Mesothelial cell of epicardium (in vitro differentiated cells): ENCODE measurements at places on chromosomes 5 and 9. TPM values are rescaled to one million over a fixed set of nuclear protein-coding genes. Genes with fewer than 3 reads are reported as not detected.

GRCh38 chr9:112873773-112874405 is 16.8 kb downstream of the SLC46A2 start:
- DNase-seq, result no peak

- no peak for DNase-seq
Measured at GRCh38 chr9:38301376-38302106, 91.0 kb upstream of the ALDH1B1 start.

Gene FGFR4
- 4.7 to 8.0 TPM (median 5.9 TPM) in 3 replicates for total RNA-seq

- DNase-seq, result peak; percentile 81
Measured at GRCh38 chr5:116574367-116575325, at the start of gene SEMA6A. TSS of gene SEMA6A (minus strand) at chr5:116574823. CDS start at chr5:116504944, 69,879 bp downstream.

Gene LCP2
- total RNA-seq, result not detected in 3 replicates

- DNase-seq, result no peak
Measured at GRCh38 chr9:4260661-4261060, 39.2 kb downstream of the GLIS3 start.

Gene SLC27A6
- total RNA-seq, result 26.3 to 30.0 TPM (median 28.4 TPM) in 3 replicates

- no peak for DNase-seq
Measured at GRCh38 chr9:104977580-104977979, 49.6 kb upstream of the ABCA1 start.

GRCh38 chr5:43729846-43730478 is 127.0 kb downstream of the NNT start:
- no peak for DNase-seq

GRCh38 chr5:180807654-180808414 is 5.2 kb upstream of the MGAT1 start:
- DNase-seq, result no peak

Gene LHX6
- 0.09 TPM in 1 of 3 replicates, not detected in the others for total RNA-seq

GRCh38 chr5:178797101-178797521 is 62.6 kb upstream of the ZNF354B start:
- DNase-seq, result no peak

GRCh38 chr9:33809506-33809905 is 7.5 kb upstream of the UBE2R2 start:
- DNase-seq, result no peak

DNA sequence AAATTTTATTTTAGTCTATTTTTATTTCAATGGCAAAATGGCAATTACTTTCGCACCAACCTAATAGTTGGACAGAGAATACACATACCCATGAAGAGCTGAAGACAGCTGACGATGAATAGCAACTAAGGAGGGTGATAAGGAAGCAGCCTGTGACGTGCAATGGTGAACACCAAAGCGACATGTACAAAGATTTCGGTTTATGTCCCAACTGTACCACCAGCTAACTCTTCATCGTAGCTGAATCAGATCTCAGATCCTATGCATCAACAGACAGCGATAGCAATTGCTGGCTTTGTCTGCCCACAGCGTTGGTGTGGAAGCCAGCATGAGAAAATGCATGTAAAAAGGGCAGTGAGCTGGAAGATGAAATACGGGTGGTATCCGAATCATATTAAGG is 130.6 kb upstream of the ANKH start:
- no peak for DNase-seq

- no peak for DNase-seq
Measured at GRCh38 chr5:127406326-127407121, 110.9 kb upstream of the PRRC1 start.

- no peak for DNase-seq
Measured at GRCh38 chr5:157189223-157189622, 8.6 kb downstream of the ITK start.

GRCh38 chr9:85603936-85604335 is 137.8 kb downstream of the AGTPBP1 start:
- no peak for DNase-seq

- no peak for DNase-seq
Measured at GRCh38 chr9:115000217-115000639, 69.8 kb upstream of the TNFSF8 start.

Gene COL5A1
- total RNA-seq, result 549 to 605 TPM (median 596 TPM) in 3 replicates

DNA sequence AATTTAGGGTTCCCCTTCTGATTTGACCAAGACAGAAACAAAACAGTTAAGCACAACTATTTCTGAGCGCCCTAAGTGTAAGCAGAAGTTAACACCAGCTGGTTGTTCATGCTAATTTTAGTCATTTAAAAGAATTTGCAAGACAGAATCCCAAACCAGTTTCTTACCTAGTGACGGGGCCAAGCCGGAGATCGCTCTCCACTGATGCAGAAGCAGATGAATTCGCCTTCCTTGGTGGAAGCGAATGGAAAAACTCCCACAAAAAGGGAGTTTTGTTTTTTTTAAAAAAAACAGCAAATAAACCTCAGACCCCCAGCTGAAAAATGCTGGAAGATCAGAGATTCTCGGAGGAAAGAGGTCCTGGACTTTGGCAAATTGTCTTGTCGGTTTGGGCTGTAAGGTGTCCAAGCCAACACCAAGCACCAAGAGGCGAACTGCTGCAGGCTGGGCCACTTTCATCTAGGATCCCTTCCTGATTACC is 47.4 kb upstream of the GLDC start:
- DNase-seq, result no peak

DNA sequence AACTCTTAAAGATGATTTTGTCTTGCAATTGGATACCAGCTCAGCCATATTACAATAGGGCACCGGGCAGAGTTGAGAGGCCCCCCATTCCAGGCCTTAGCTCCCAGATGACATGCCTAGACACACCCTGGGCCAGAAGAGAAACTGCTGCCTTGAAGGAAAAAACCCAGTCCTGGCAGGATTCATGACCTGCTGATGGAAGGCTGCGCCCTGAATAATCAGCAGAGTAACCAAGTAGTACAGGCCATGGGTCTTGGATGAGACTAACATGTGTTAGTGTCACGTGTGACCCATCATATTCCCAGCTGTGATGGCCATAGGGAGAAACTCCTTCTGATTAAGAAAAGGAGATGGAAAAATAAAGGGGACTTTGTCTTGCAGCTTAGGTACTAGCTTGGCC is 39.0 kb upstream of the DEPDC1B start:
- no peak for DNase-seq

DNA sequence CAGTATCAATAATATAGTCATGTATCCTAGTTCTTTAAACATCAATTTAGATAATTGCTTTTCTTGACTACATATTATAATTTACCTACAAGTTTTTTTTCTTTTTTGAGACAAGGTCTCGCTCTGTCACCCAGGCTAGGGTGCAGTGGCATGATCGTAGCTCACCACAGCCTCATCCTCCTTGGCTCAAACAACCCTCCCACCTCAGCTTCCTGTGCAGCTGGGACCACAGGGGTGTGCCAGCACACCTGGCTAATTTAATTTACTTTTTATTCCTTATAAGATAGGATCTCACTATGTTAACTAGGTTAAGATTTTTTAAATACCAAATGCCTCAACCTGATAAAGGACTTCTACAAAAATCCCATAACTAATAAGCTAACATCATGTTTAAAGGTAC is 21.1 kb downstream of the UIMC1 start:
- no peak for DNase-seq

Gene WDR31
- 4.1 to 4.5 TPM (median 4.2 TPM) in 3 replicates for total RNA-seq

GRCh38 chr5:54997081-54997480 is 11.7 kb upstream of the ESM1 start:
- no peak for DNase-seq

Gene SPATA6L
- total RNA-seq, result 5.5 to 6.7 TPM (median 6.1 TPM) in 3 replicates

DNA sequence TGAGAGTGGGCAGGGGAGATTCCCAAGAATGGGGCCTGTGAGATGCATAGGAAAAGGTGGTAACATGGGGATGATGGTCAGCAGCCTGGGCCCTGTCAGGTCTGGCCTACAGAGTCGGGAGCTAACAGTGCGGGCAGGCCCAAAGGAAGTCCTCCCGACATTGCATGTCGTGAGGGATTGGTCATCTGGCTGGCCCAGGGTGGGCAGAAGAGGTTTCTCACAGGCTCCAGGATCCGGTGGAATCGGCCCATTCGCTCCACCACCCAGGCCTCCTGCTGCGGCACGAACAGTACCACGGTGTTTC is 514 bp downstream of the STOML2 start:
- DNase-seq, result no peak

- no peak for DNase-seq
Measured at GRCh38 chr9:134949681-134950385, 32.1 kb upstream of the FCN1 start.

Gene SLC31A2
- total RNA-seq, result 7.2 to 8.5 TPM (median 7.8 TPM) in 3 replicates

Gene OTULINL
- total RNA-seq, result 3.0 to 6.6 TPM (median 3.8 TPM) in 3 replicates

DNA sequence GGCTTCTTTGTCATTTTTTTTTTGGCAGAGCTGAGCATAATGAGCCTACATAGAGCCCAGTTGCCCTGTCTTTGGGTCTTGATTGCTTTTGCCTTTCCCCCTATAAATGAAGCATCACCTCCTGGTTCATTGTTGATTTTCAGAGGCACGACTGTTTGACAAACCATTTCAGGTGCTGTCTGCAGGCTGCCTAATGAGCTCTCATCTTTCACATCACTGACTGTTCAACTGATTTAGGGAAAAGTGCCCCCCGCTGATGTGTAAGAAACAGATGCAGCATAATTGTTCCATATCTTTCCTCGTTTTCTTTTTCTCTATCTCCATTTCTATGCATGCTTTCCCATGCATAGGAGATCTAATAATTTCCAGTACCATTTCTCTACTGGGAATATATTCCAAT is 338.6 kb downstream of the TMEM38B start:
- DNase-seq, result no peak

Gene CRB2
- total RNA-seq, result 35.1 to 43.0 TPM (median 41.0 TPM) in 3 replicates

DNA sequence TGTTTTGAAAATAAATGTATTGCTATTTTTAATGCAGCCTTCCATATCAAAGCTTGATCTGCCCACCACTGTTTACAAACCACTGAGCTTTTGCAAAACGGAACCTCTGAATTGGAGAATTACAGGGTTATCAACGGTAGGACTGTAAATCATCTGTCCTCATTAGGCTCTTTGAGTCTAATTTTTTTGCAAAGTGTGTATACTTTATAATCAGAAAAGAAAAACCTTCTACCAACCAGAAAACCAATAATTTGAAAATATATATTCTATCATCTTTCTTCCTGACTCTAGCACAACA is 6.8 kb upstream of the SLC2A8 start:
- no peak for DNase-seq

Gene SLC36A3
- total RNA-seq, result not detected in 3 replicates

GRCh38 chr9:135745189-135745588 is 43.2 kb downstream of the KCNT1 start:
- DNase-seq, result no peak

GRCh38 chr9:122058051-122058450 is 35.1 kb downstream of the TTLL11 start:
- no peak for DNase-seq

DNA sequence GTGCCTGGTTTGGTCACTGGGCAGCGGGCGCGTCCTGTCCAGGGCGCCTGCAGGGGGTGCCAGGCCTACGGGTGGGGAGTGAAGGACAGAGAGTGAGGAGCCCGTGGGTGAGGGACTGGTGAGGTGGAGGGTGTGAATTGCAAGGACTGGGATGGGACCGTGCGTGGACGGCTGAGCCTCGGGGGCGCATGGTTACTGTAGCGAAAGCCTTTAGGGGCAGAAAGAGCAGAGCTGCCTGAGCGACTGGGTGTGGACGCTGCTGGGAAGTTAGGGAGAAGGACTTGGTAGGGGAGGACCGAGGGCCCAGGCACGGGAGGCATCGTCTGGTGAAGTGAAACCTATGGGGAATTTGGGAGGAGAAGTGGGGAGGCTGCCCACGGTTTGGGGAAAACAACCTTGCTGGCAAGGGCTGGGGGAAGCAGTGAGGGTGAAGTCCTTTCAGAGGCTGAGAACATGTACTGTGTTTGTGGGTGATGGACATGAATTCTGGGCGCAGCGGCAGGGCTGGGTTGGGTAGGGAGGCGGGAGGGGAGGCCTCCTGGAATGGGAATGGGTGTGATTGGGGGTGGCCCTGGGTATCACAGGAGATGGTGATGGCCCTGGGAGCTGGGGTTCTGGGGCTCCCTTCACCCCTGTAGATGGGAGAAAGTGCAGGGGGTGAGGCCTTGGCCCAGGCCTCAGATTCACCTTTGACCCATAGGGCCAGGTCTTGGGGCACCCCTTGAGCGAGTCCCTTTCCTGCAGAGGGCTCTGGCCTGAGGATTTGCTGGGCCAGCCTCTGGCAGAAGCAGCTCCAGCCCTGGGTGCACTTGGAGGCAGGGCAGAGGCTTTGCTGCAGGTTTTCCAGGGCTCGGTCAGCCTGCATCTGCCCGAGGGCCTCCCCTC is 1.7 kb upstream of the TOR4A start:
- peak; percentile 35 for DNase-seq

DNA sequence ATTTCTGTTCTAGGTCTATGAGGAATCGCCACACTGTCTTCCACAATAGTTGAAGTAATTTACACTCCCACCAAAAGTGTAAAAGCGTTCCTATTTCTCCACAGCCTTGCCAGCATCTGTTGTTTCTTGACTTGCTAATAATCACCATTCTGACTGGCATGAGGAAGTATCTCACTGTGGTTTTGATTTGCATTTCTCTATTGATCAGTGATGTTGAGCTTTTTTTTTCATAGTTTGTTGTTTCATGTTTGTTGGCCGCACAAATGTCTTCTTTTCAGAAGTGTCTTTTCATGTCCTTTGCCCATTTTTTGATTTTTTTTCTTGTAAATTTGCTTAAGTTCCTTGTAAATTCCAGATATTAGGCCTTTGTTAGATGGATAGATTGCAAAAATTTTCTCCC is 867.1 kb downstream of the DTWD2 start:
- DNase-seq, result no peak

Gene MYORG
- total RNA-seq, result 4.2 to 5.5 TPM (median 4.9 TPM) in 3 replicates

GRCh38 chr5:91386120-91386519 is 3.0 kb upstream of the ARRDC3 start:
- no peak for DNase-seq

- no peak for DNase-seq
Measured at GRCh38 chr9:71681708-71682272, 86.5 kb downstream of the CEMIP2 start.

DNA sequence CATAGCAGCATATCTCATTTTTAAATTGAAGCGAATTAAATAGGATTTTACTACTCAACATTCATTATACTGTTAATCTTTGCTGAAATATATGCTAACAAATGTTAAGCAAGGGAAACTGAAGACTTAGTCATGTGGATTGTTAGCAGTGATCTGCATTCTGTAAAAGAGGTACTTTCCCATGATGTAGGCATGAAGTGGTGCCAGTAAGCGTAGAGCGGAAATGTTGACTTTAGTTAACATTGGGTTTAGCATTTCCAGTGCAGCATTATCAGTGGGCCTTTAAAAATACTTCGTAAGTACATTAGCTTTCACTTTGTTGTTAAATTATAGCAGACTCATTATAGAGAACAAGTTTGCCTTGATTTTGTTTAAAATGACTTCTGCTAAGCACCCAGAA is 130.3 kb downstream of the CDC42SE2 start:
- DNase-seq, result no peak

Gene RASEF
- total RNA-seq, result 3.7 to 4.1 TPM (median 4.0 TPM) in 3 replicates

GRCh38 chr5:40291338-40291737 is 388.4 kb upstream of the PTGER4 start:
- DNase-seq, result no peak

Gene TRIM23
- total RNA-seq, result 18.1 to 20.4 TPM (median 18.9 TPM) in 3 replicates

DNA sequence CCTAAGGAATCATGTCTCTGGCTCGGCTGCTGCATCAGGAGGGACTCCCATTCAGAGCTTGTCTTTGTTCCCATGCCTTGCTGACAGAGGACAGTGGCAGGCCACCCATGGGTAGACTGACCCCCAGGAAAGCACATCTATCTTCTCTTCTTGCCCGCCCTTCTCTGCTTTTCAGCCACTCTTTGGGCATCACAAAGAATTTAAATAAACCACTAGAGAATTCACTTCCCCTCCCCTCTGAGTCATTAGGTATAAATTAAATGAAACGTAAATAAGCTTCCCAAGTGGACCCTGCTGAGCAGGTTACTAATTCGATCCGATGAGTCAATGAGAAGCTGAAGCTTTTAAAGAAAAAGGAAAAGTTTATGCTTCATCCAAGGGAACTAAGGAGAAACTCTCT is 97.0 kb downstream of the DRD1 start:
- DNase-seq, result no peak

Gene MYOZ3
- total RNA-seq, result 8.5 to 9.4 TPM (median 8.5 TPM) in 3 replicates

GRCh38 chr9:111362526-111362925 is 32.5 kb upstream of the OR2K2 start:
- DNase-seq, result no peak
